ENCODE measurements at places on chromosomes 11 and 22.

DNA sequence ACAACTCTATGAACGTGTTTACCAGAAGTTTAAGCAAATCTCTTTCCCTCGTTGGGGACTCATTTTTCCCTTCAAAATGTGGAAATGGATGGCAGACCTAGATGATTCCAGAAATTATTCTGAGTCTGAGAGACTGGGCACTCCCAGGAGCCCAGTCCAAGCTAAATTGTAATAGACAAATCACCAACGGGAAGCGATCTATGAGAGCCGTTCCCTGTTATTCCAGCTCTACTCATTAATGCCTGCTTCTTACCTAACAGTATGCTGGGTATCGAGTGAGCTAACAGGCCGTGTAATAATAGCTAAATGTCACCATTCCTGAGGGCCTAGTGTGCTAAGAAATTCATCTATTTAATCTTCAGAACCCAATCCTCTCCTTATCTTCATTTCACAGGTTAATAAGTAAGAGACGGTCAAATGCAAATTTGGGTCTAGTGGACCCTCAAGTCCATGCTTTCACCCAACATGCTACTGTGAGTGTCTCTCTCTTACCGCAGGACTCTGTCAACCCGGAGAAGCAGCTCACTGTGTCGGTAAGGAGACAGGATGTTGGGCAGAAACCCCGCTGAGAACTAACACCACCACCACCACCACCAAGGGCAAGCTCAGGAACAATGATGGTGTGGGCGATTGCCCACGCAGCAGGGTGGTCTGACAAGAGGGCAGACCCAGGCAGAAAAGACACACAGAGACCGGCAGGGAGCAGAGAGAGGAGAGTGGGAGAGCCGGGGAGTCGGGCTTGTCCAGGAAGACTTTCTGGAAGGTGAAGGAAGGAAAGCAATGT is 57.1 kb upstream of the TIMP3 start:
- no peak for DNase-seq
- no peaks in the 10 kb centered on the region for H3K36me3 ChIP-seq
- no peaks in the 10 kb centered on the region for H3K4me1 ChIP-seq
- no peak overlapping the region for H3K4me3 ChIP-seq

GRCh38 chr11:43810929-43811596 is 69.6 kb upstream of the ALKBH3 start:
- peaks cover 15% of the 10 kb centered on the region for H3K36me3 ChIP-seq

- peak; percentile 58 for DNase-seq
- peaks cover 6% of the 10 kb centered on the region for H3K36me3 ChIP-seq
- H3K27ac ChIP-seq = peak within 1 kb of the TSS; percentile 94
- H3K27me3 ChIP-seq = peaks cover 15% of the 10 kb centered on the region
- H3K4me1 ChIP-seq = peaks cover 42% of the 10 kb centered on the region
Measured at GRCh38 chr11:32090545-32091370, at the start of gene RCN1. TSS of gene RCN1 (plus strand) at chr11:32091074. CDS start at chr11:32091197, 123 bp downstream.

GRCh38 chr11:737366-737765 is 9.9 kb upstream of the TALDO1 start:
- H3K4me3 ChIP-seq = peak overlapping the region; percentile 29
- H3K4me1 ChIP-seq = peaks cover 15% of the 10 kb centered on the region
- no peak overlapping the region for H3K27ac ChIP-seq
- H3K36me3 ChIP-seq = no peaks in the 10 kb centered on the region
- DNase-seq = no peak

DNA sequence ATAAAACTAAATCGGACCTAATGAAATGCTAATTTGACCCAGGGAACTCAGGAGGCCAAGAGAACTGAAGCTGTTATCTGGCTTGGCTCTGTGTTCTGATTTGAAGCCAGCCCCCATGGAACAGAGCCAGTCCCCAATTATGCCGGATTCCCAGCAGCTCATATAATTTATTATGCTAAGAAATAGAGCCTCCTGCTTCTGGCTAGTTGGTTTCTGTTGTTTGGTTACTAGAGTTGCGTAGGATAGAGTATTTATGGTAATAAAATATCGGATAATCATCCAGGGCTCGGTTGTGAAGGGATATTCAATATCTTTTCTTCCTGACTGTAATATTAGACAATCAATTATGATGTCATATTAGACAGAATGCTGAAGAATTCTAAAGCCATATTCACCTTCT is 120.4 kb upstream of the TTC12 start:
- no peaks in the 10 kb centered on the region for H3K4me1 ChIP-seq
- peaks cover 16% of the 10 kb centered on the region for H3K27me3 ChIP-seq
- H3K36me3 ChIP-seq = no peaks in the 10 kb centered on the region

DNA sequence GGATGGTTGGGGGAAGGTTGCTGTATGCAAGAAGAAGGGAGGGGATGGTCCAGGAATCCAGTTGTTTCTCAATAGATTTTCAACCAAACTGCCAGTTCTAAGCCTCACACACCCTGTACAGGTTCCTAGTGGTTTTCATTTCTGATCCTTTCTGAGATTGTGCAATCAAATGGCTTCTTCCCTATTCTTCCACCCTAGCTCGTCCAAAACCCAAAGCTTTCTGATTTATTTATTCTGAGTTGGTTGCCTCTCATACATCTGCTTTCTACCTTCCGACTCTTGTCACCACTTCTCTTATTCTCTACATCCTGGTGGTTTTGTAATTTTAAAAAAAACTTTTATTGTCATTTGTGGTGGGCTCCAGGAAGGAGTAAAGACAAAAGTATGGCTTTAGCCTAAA is 12.6 kb downstream of the OR5A2 start:
- peaks cover 11% of the 10 kb centered on the region for H3K27me3 ChIP-seq
- no peak overlapping the region for H3K4me3 ChIP-seq
- no peak overlapping the region for H3K27ac ChIP-seq

- no peak overlapping the region for H3K27ac ChIP-seq
- peaks cover 5% of the 10 kb centered on the region for H3K4me1 ChIP-seq
- H3K36me3 ChIP-seq = peaks cover 6% of the 10 kb centered on the region
- no peaks in the 10 kb centered on the region for H3K27me3 ChIP-seq
- no peak overlapping the region for H3K4me3 ChIP-seq
Measured at GRCh38 chr22:25712661-25713400, 29.2 kb upstream of the MYO18B start.

GRCh38 chr22:29457730-29458129 is 19.3 kb downstream of the RFPL1 start:
- peak; percentile 21 for DNase-seq
- no peaks in the 10 kb centered on the region for H3K4me1 ChIP-seq
- no peaks in the 10 kb centered on the region for H3K36me3 ChIP-seq
- no peak overlapping the region for H3K4me3 ChIP-seq

- peak within 1 kb of the TSS; percentile 49 for H3K4me3 ChIP-seq
- peaks cover 7% of the 10 kb centered on the region for H3K4me1 ChIP-seq
- DNase-seq = peak; percentile 42
- peaks cover 41% of the 10 kb centered on the region for H3K27me3 ChIP-seq
Measured at GRCh38 chr11:130448416-130449309, at the start of gene ADAMTS15. TSS of gene ADAMTS15 (plus strand) at chr11:130448645. CDS start at chr11:130448974, 329 bp downstream.

DNA sequence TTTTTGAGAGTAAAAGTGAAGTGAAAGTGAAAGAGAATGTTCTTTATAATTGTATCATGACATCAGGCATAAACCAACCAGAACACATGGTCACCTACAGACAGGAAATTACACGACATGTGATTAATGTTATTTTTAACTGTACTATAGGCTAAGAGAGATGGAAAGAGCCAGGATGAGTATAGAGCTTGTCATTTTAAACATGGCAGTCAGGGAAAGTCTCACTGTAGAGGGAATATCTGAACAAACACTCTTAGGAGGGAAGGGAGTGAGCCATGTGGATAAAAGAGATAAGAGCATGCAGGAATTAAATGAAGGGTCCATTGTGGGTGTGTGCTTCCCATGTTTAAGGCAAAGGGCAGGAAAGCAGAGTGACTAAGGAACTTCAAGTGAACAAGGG is 599.1 kb upstream of the FAT3 start:
- no peak overlapping the region for H3K4me3 ChIP-seq
- H3K4me1 ChIP-seq = no peaks in the 10 kb centered on the region
- no peaks in the 10 kb centered on the region for H3K27me3 ChIP-seq
- no peaks in the 10 kb centered on the region for H3K36me3 ChIP-seq

DNA sequence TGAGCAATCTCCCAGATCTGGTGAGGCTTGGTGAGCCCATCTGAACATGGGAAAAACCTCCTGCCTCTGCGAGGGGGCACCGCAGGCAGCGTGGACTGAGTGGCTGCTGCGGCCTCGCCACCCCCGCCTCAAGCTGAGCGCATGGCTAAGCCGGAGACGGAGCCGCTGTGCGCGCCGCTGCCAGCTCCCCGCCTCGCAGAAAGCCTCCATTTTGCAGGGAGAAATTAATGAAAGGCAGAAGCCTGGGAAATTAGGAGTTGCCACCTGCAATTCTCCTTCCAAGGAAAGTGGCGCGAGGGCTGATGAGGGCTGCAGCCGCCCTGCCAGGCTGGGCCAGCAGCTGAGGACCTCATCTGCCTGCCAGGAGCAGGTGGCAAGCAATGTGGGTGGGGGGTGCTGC is 35.6 kb upstream of the TCF20 start:
- H3K27me3 ChIP-seq = peaks cover 2% of the 10 kb centered on the region
- H3K36me3 ChIP-seq = no peaks in the 10 kb centered on the region
- peaks cover 23% of the 10 kb centered on the region for H3K4me1 ChIP-seq

DNA sequence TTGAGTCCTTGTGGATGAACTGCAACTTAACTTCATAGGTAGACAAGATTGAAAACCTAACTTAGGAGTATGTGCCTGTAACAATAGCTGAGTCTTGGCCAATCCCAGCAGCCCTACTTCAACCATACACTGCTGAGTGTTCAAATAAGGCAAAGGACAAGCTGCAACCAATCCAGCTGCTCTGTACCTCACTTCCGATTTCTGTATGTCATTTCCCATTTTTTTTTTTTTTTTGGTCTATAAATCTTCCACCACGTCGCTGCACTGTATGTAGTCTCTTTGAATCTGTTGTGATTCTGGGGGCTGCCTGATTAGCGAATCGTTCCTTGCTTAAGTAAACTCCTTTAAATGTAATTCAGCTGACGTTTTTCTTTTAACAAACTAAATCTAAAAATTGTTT is 35.4 kb upstream of the FLI1 start:
- no peak overlapping the region for H3K27ac ChIP-seq
- no peaks in the 10 kb centered on the region for H3K36me3 ChIP-seq
- H3K4me1 ChIP-seq = peaks cover 7% of the 10 kb centered on the region
- H3K27me3 ChIP-seq = peaks cover 6% of the 10 kb centered on the region

DNA sequence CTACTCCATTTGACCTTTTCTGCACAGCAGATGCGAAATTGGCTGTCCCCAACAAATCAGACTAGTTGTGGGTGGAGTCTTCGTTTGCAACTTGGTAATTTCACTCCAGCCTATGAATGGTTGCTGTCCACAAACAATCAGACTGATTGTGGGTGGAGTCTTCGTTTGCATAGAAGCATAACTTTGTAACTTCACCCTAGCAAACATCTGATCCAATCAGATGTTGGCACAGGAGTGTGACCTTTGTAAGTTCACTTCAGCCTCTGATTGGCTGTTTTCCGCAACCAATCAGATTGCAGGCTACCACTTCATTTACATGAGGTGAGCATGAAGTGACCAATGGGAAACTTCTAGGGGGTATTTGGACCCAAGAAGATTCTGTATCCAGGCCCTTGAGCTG is 16.3 kb upstream of the CABP2 start:
- peaks cover 1% of the 10 kb centered on the region for H3K36me3 ChIP-seq
- no peak overlapping the region for H3K4me3 ChIP-seq
- DNase-seq = no peak
- H3K27ac ChIP-seq = no peak overlapping the region

GRCh38 chr11:83118814-83119213 is 38.1 kb upstream of the PCF11 start:
- no peaks in the 10 kb centered on the region for H3K27me3 ChIP-seq
- H3K4me3 ChIP-seq = no peak overlapping the region
- H3K4me1 ChIP-seq = peaks cover 58% of the 10 kb centered on the region
- no peak overlapping the region for H3K27ac ChIP-seq

DNA sequence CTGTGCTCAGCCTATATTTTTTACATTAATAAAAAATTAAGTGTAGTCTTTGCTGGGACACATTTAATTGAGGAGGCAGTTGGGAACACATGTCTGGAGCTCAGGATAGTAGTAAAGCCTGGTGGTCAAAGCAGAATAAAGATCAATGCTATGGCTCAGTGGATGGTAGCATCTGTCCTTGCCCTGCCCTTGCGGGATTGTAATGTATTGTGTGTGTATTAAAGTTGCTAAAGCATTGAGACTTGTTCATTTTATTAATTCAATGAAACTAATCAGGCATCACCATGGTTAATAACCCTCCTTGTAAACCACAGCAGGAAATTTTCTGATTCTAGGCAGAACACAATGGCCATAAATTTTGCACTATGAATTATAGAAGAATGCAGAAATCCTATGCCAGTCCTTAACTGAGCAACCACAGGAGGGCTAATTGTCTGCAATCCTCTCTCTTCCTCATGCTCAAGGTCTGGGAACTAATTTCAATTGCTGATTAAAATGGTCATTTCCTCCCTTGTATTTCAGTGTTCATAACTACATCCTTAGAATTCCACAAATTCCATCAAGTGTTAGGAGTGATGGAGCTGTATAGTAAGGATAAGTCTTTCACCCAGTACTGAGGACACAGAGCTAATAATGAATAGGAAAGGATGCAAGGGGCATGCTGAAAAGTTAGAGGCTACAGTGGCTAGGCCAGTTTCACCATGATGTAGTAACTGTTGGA is 403.2 kb upstream of the DDI1 start:
- no peak for DNase-seq
- no peaks in the 10 kb centered on the region for H3K27me3 ChIP-seq
- H3K4me3 ChIP-seq = no peak overlapping the region
- no peak overlapping the region for H3K27ac ChIP-seq

GRCh38 chr11:68370211-68371111 is 58.1 kb downstream of the LRP5 start:
- peaks cover 4% of the 10 kb centered on the region for H3K36me3 ChIP-seq
- H3K4me3 ChIP-seq = no peak overlapping the region
- peaks cover 3% of the 10 kb centered on the region for H3K27me3 ChIP-seq
- no peak overlapping the region for H3K27ac ChIP-seq
- no peak for DNase-seq

GRCh38 chr22:19523240-19524169 is 705 bp downstream of the CLDN5 start:
- peaks cover 9% of the 10 kb centered on the region for H3K36me3 ChIP-seq
- no peak overlapping the region for H3K27ac ChIP-seq
- DNase-seq = no peak
- peaks cover 28% of the 10 kb centered on the region for H3K27me3 ChIP-seq
- H3K4me3 ChIP-seq = peak overlapping the region; percentile 32

GRCh38 chr11:19842505-19842904 is 129.9 kb downstream of the NAV2 start:
- no peak for DNase-seq
- H3K27ac ChIP-seq = no peak overlapping the region
- H3K4me1 ChIP-seq = no peaks in the 10 kb centered on the region
- H3K36me3 ChIP-seq = no peaks in the 10 kb centered on the region

GRCh38 chr11:125022551-125022950 is 40.6 kb upstream of the SLC37A2 start:
- peaks cover 1% of the 10 kb centered on the region for H3K36me3 ChIP-seq
- no peaks in the 10 kb centered on the region for H3K4me1 ChIP-seq
- no peak for DNase-seq
- H3K27ac ChIP-seq = no peak overlapping the region
- H3K27me3 ChIP-seq = no peaks in the 10 kb centered on the region

- H3K27ac ChIP-seq = no peak overlapping the region
- no peak for DNase-seq
- peaks cover 6% of the 10 kb centered on the region for H3K36me3 ChIP-seq
Measured at GRCh38 chr11:121636081-121636799, 183.5 kb upstream of the SORL1-AS1 start.

- H3K4me1 ChIP-seq = no peaks in the 10 kb centered on the region
- no peak overlapping the region for H3K4me3 ChIP-seq
- DNase-seq = no peak
- H3K27ac ChIP-seq = no peak overlapping the region
- H3K36me3 ChIP-seq = no peaks in the 10 kb centered on the region
Measured at GRCh38 chr22:38016182-38017151, 32.1 kb upstream of the SOX10 start.

- peaks cover 17% of the 10 kb centered on the region for H3K4me1 ChIP-seq
- no peak for DNase-seq
- no peak overlapping the region for H3K27ac ChIP-seq
- no peaks in the 10 kb centered on the region for H3K36me3 ChIP-seq
Measured at GRCh38 chr11:45663486-45664375, 1.7 kb downstream of the CHST1 start.
